ENCODE measurements at places on chromosomes 3 and 15.

DNA sequence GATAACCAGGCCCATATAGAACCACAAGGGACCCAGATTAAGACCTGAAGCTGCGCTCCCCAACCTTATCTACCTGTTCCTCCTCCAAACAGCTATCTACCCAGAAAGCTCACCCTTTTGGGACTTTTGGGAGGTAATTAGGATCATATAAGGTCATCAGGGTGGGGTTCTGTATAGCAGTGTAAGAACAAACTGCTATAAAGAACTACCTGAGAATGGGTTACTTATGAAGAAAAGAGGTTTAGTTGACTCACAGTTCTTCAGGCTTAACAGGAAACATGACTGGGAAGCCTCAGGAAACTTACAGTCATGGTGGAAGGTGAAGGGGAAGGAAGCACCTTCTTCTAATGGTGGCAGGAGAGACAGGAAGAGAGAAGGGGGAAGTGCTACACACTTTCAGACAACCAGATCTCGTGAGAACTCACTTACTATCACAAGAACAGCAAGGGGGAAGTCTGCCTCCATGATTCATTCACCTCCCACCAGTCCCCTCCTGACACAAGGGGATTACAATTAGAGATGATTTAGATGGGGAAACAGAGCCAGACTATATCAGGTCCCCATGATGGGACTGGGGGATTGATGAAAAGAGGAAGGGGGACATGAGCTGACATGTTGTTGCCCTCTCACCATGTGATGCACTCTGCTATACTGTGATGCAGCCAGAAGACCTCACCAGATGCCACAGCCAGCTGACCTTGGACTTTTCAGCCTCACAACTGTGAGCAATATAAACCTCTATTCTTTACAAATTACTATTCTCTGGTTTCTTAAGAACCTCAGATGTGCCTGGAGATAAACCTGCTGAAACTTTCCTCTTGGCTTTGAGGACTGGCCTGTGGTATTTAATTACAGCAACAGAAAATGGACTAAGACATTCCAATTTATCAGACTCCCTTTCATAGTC, 15.3 kb upstream of the FMN1 start:
- DNase-seq = no peak

GRCh38 chr3:189794518-189794917, 163.3 kb downstream of the TP63 start:
- no peak for DNase-seq

DNA sequence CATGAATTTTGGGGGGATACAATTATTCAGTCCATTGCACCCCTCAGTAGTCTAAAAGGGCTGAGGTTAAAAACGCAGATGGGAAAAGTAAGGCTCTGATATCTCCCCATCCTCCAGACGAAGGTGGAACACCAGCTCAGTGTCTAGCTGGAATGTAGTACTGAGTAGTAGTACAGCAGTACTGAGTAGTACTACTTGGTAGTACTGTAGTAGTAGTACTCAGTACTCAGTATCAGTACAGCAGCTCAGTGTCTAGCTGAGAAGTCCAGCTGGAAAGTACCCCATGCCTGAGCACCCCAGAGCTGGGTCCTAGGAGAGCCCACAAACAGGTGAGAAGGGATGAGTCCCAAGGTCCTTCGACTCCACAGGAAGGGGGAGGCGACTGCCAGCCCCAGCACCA, 148.7 kb downstream of the XXYLT1 start:
- no peak for DNase-seq

DNA sequence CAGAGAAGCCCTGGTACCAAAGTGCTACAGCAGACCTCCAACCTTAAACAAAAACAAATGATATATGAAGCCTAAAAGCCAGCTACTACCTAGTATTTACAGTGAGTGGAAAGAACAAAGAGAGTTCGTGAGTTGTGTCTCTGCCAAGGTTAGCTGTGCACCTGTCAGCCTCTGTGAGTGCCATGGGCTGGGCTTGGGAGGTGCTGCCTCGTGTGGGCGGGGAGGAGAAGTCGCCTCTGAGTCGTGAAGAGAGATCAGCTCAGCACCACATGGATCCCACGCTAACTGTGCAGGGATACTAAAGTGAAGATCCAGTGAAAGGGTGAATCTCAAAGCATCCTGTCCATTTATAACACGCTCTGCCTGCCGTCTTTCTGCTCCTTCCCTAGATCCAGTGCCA, 101.9 kb downstream of the CHDH start:
- DNase-seq = no peak

DNA sequence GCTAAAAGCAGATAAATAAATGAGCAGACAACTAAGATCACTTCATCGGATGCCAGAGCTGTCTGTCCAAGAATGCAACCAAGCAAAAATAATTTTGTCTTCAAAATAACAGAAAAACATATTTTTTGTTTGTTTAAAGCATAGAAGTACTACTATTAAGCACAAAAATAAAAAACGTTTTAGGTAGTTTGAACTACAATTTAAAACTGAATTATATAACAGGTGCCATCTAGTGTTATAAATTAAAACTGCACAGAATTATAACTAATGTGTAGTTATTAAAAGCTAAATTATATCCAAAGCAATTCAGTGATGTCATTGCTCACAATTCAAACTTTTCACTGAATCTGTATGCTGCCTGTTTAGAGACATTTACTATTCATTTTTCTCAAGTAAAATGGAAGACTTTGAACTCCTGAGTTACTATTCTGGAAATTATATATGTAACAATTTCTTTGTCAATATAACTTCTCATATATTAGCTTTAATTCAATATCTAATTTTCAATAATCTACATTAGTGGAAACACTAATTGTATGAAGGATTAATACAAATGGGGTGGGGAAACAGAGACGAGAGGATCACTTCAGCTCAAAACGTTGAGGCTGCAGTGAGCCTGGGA, 29.5 kb downstream of the LINS1 start:
- no peak for DNase-seq

- DNase-seq = no peak
Measured at GRCh38 chr3:15610082-15610759, 8.7 kb downstream of the BTD start.

Data from GM12864 (cell line).